ENCODE measurements at places on chromosomes 12 and 14.

DNA sequence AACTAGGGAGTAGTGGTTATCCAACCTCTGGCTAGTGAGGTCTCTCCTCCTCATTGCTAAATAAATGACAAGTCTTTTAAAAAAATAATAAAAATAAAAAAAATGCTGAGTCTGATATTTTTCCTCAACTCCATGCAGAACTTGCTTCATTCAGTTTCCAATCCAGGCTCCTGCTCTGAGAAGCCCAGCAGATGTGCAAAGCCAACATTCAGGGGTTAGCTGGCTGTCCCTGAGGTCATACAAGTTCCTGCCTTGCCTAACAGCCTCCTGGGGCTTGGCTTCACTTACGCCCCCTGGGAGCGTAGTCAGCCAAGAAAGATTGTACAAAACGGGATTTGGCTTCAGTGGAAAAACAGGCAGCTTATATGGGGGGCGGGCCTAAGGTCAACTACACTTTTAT, 23.3 kb downstream of the RTRAF start:
- no peak for DNase-seq

DNA sequence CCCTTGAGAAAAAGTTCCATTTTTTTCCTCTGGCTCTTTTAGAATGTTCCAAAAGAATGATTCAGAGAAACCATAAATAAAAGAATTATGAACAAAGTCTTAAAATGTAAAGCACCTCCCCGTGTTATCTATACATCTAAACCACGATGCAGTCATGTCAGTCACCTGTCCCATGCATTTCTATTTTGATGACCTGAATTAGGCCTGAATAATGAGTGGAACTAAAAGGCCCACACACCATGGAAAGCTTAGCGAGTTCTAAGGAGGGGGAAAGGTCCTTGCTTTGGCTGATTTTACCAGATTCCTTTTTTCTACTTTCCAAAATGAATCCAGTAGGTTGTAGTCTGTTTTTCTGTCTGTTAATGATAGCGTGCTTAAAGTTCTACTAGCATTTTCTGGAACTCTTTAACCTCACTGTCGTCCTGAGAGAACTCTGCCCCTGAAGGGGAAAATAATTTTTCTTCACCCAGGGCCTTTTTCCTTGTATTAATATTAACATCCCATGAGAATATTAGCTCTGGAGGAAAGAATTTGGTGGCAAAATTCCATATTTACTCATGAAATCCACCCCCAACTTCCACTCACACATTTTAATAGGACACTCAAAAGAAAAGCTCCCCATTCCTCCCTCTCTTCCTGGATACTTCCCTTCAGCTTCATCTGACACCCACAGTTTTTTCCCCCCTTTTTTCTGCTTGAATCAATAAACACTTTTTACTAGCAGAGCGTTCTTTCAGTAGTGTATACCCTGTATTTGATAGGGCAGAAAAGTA, 266.3 kb upstream of the DIO2 start:
- no peak for DNase-seq

GRCh38 chr14:52729585-52729924, 411 bp upstream of the STYX start:
- no peak for DNase-seq

- DNase-seq: no peak
Measured at GRCh38 chr12:56628671-56629458, 1.3 kb downstream of the BAZ2A start.

- DNase-seq: no peak
Measured at GRCh38 chr12:131959641-131960589, 10.2 kb downstream of the EP400 start.
